ENCODE measurements at places on chromosomes 16 and 17. TPM values are rescaled to one million over a fixed set of nuclear protein-coding genes. Genes with fewer than 3 reads are reported as not detected.

DNA sequence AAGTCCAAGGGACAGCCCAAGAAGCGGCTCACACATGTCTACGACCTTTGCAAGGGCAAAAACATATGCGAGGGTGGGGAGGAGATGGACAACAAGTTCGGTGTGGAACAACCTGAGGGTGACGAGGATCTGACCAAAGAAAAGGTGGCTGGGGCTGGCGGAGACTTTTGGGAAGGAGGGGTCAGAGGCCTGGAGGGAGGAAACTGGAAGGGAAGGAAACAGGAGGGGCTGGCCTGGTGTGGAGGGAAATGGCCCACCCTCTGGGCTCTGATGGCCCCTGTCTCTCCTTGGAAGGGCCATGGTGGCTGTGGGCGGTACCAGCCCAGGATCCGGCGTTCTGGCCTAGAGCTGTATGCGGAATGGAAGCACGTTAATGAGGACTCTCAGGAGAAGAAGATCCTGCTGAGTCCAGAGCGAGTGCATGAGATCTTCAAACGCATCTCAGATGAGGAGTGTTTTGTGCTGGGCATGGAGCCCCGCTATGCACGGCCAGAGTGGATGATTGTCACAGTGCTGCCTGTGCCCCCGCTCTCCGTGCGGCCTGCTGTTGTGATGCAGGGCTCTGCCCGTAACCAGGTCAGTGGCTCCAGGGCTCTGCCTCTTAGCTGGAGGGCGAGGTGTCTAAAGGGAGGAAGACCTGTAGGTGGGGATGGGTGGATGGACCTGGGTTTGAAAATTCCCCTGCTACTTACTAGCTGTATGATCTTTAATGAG lies 12.5 kb downstream of the POLR2A start:
- no peak overlapping the region for H3K27ac ChIP-seq
- H3K4me1 ChIP-seq: no peaks in the 10 kb centered on the region
- DNase-seq: peak; percentile 22
- H3K36me3 ChIP-seq: peaks cover 68% of the 10 kb centered on the region

Gene C16orf74
- 83.3 TPM for total RNA-seq

DNA sequence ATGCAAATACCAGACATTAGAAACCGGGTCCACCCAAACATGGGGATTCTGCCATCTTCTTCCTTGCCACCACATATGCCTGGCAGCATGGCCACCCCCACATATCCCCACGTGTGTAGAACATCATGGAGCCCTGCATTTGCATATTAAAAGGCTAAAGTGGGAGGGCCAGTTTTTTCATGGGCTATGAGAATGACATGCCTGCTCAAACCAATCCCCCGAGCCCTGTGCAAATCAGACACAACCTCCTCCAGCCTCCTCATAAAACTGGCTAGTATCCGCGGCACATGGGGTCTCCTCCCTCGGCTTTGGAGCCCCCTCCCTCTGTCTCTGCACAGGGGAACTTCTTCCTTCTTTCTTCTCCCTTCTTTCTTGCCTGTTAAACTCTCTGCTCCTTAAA lies 174.9 kb upstream of the WSCD1 start:
- no peaks in the 10 kb centered on the region for H3K4me1 ChIP-seq
- no peak for DNase-seq
- no peaks in the 10 kb centered on the region for H3K36me3 ChIP-seq

Gene MT1E
- total RNA-seq: not detected

DNA sequence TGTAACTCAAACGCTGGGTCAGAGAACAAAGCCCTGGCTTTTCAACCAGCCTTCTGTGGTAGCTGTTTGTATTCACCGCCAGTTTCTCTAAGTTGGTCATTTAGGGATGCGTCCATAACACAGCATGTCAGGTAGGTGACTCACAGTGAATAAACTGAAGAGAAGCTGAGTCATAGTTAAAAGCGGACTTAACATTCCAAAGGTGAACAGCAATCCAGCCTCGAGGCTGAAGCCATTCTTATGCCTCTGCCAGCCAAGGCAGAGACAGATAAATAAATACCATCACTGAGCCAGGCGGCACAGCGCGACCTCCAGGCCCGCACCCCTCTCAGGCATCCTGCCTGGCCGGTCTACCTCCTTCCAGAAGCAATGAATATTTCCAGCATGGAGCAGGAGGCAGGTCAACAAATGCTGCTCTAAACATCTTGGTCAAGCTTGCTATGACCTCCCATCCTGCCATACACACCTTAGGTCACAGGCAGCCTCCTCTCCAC lies 12.4 kb upstream of the CACNG4 start:
- H3K36me3 ChIP-seq: no peaks in the 10 kb centered on the region
- H3K27me3 ChIP-seq: no peaks in the 10 kb centered on the region
- H3K4me1 ChIP-seq: no peaks in the 10 kb centered on the region
- no peak for DNase-seq

GRCh38 chr16:19843371-19843770 lies 41.3 kb downstream of the GPRC5B start:
- H3K27me3 ChIP-seq: no peaks in the 10 kb centered on the region
- DNase-seq: no peak
- H3K4me3 ChIP-seq: no peak overlapping the region
- H3K27ac ChIP-seq: no peak overlapping the region
- no peaks in the 10 kb centered on the region for H3K4me1 ChIP-seq

GRCh38 chr16:85724126-85724879 lies 26.6 kb downstream of the C16orf74 start:
- H3K36me3 ChIP-seq: peaks cover 9% of the 10 kb centered on the region
- H3K4me3 ChIP-seq: no peak overlapping the region
- no peak for DNase-seq
- peaks cover 1% of the 10 kb centered on the region for H3K4me1 ChIP-seq

DNA sequence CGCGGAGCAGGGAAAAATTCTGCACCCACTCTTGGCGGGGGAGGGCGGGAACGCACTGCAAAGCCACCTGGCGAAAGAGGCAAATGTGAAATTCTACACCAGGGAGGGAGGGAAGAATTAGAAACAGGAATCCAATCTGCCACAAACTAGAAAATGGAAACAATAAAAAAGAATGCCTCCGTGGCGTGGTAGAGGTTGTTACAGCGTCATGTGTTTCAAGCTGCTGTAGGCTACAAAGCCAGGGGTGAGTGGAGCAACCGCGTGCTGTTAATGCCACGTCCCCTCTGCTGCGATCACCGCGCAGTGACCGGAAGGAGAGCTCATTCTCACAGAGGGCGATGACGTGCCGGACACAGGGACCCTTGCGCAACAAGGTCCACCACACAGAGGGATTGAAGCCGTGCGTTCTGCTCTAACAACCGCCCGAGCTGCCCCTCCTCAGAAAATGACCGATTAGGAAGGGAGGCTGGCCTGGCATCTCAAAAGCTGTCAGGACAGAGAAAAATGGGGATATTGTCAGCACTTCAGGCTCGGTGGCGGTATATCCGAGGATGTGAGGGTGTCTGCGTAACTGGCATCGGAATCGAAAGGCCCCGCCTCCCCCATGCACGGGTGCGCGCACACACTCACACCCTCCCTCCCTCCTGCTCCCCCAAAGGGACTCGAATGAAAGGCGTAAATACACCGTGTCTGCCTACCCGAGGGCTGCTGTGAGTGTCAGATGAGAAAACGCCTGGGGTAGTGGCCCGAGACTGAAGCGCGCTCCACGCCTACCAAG lies 70.8 kb upstream of the TNRC6C start:
- peak overlapping the region; percentile 9 for H3K27ac ChIP-seq
- DNase-seq: peak; percentile 93

Gene CLEC3A
- not detected for total RNA-seq

DNA sequence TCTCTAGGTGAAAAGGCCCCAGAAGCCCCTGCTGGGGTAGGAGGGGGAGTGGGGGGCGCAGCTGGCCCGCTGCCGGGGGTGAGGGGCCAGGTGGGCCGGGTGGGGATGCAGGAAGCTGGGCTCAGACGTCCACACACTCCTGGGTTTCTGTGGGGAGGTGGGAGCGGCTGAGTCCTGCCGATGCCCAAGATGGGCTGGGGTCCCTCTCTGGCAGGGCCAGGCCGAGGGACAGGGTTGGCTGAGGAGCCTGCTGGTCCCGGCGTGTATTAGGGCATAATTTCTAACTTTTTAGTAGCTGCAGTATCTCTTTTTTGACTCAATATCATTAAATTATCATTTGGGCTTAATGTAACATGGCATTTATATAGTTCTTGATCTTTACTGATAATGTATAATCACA lies 121.4 kb upstream of the CORO6 start:
- peaks cover 59% of the 10 kb centered on the region for H3K4me1 ChIP-seq
- no peak overlapping the region for H3K4me3 ChIP-seq
- no peak for DNase-seq
- no peaks in the 10 kb centered on the region for H3K27me3 ChIP-seq

DNA sequence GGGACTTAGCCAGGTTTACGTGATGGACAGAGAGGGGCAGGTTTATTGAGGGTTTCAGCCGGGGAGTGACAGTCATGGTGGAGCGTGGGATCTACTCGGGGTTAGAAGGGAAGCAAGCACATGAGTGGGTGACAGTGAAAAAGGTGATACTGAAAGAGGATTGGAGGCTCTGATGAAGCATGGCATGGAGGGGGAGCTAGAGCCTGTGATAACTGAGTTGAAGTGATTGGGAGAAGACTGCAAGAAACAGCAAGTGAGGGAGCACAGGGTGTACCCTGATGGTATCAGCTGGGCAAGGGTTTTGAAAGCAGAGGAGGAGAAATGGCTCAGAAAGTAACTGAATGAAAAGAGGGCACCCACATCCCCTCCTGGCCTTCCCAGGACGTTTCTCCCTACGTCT lies 6.7 kb upstream of the KSR1 start:
- H3K27ac ChIP-seq: no peak overlapping the region
- no peak for DNase-seq
- H3K4me3 ChIP-seq: no peak overlapping the region
- no peaks in the 10 kb centered on the region for H3K36me3 ChIP-seq
- no peaks in the 10 kb centered on the region for H3K27me3 ChIP-seq
- no peaks in the 10 kb centered on the region for H3K4me1 ChIP-seq

- no peaks in the 10 kb centered on the region for H3K36me3 ChIP-seq
- peak; percentile 64 for DNase-seq
- H3K27me3 ChIP-seq: no peaks in the 10 kb centered on the region
- H3K4me1 ChIP-seq: peaks cover 47% of the 10 kb centered on the region
- H3K27ac ChIP-seq: no peak overlapping the region
These were observed 14.4 kb upstream of the CBX8 start for GRCh38 chr17:79811011-79811867.

Gene ANKRD40
- total RNA-seq: 35.3 TPM

- no peaks in the 10 kb centered on the region for H3K4me1 ChIP-seq
- H3K27me3 ChIP-seq: no peaks in the 10 kb centered on the region
These were observed 173.5 kb downstream of the AIPL1 start for GRCh38 chr17:6261466-6261865.

DNA sequence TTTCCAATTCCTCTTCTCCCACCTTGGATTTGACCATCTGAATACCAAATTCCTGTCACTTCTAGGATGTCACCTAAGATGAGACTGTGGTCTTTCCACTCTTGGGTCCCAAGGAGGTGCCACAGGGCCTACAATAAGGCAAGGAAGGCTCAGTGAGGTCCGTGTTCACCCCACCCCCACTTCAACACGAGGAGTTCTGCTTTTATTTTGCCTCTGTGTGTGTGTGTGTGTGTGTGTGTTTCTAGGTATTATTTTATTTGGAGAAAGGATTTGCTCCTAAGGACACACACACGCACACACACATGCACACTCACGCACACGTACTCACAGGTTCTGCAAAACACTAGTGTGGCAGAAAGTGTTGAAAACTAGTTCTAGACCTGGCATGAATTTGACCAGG lies 24.5 kb upstream of the PHOSPHO1 start:
- peaks cover 6% of the 10 kb centered on the region for H3K4me1 ChIP-seq
- no peak for DNase-seq
- H3K4me3 ChIP-seq: no peak overlapping the region
- no peak overlapping the region for H3K27ac ChIP-seq
- H3K27me3 ChIP-seq: no peaks in the 10 kb centered on the region

- no peak overlapping the region for H3K27ac ChIP-seq
- peaks cover 4% of the 10 kb centered on the region for H3K27me3 ChIP-seq
These were observed 9.1 kb upstream of the ARL5C start for GRCh38 chr17:39174920-39175694.

Gene CBFA2T3
- total RNA-seq: 58.5 TPM

DNA sequence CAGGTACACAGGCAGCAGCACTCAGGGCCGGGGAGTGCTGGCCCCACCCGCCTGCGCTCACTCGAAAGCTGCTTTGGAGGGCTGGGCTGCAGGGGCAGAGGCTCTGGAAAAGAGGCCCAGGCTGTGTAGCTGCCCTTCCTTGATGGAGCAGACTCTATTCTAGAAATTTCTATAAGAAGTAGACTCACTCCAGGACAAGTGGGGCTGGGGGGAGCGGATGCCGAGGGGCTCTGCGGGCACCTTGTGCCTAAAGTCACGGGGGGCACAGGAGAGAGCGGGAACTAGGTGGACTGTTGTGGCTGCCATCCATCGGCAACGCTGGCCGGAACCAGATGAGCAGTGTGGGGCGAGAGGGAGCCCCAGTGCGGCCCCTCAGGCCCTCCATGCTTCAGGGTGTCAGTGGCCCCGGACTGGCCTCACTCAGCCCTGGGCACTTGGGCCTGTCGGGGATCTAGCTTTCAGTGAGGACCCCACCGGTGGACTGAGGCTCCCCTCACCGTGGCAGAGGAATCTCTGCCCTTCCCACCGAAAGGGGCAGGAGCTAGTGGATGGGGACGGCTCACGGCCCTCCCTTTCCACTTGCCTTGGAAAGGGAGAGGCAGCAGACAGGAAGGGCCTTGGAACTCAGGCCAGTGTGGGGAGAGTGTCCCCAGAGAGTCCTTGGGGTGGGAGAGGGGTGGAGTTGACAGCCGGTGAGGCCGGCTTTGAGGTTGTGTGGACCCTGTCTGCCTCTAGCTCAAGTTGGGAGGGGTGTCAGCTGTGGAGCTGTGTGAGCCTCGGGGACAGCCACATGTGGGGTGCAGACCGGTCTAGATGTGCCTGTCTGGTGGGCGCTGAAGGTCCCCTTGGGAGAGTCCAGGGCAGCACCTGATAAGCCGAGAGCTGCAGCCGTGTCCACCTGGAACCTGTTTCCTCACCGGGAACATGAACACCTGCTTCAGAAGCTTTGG lies 16.6 kb downstream of the ENDOV start:
- H3K4me3 ChIP-seq: no peak overlapping the region
- H3K36me3 ChIP-seq: no peaks in the 10 kb centered on the region
- H3K27ac ChIP-seq: no peak overlapping the region
- no peaks in the 10 kb centered on the region for H3K27me3 ChIP-seq
- DNase-seq: no peak

GRCh38 chr16:1466968-1467521 lies 7.8 kb downstream of the CLCN7 start:
- DNase-seq: no peak
- H3K36me3 ChIP-seq: peaks cover 18% of the 10 kb centered on the region
- H3K27ac ChIP-seq: no peak overlapping the region
- peaks cover 37% of the 10 kb centered on the region for H3K4me1 ChIP-seq
- H3K4me3 ChIP-seq: no peak overlapping the region

Gene TBC1D28
- not detected for total RNA-seq

GRCh38 chr17:81738801-81739393 lies 26.8 kb downstream of the SLC25A10 start:
- H3K27me3 ChIP-seq: no peaks in the 10 kb centered on the region
- no peak overlapping the region for H3K4me3 ChIP-seq
- no peaks in the 10 kb centered on the region for H3K36me3 ChIP-seq
- DNase-seq: no peak

DNA sequence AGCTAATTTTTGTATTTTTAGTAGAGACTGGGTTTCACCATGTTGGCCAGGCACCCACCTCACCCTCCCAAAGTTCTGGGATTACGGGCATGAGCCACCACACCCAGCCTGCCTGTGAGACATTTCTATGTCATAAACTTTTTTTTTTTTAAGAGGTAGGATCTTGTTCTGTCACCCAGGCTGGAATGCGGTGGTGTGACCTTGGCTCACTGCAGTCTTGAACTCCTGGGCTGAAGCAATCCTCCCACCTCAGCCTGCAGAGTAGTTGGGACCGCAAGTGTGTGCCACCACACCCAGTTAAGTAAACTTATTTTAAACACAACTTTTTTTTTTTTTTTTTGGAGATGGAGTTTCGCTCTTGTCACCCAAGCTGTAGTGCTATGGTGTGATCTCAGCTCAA lies 47.2 kb downstream of the SCNN1G start:
- no peaks in the 10 kb centered on the region for H3K4me1 ChIP-seq
- H3K27me3 ChIP-seq: peaks cover 2% of the 10 kb centered on the region

Gene WNK4
- 0.44 TPM for total RNA-seq

Measured in B cell (primary cell).